ENCODE measurements at places on chromosomes 5 and 9.

DNA sequence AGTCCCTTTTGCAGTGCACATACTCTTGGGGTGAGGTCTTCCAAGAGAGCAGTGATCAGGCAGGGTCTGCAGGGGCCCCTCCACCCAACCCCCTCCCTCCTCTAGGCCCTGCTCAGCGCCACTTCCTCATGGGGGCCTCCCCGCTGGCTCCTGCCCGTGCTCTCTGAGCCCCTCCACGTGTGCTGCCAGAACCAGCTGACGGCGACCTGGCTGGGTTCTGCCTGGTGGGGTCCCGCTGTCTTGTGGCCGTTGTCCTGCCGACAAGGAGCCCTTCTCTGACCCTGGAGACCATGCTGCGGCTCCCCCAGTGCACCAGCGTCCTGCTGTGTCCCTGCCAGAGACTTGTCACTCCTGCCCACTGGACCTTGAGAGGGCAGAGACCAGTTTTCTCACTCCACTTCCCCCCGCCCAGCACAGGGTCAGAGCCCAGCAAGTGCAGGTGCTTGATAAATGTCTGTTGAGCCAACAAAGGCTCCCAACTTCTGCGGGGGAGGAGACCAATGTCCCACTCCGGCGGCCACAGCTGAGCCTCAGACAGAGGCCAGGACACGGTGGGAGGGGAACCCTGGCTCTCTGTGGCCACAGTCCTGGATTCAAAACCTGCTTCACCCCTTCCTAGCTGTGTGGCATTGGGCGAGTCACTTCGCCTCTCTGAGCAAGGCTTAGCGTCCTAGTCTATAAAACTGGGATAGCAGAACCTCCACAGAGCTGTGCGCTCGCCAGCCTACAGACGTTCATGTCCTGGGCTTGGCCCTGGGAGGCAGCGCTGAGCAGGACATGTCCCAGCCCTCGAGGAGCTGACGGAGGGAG is 24.8 kb downstream of the SARDH start:
- no peak for DNase-seq

GRCh38 chr5:126884269-126884819 is 107.4 kb downstream of the LMNB1 start:
- DNase-seq: no peak

- no peak for DNase-seq
Measured at GRCh38 chr5:110105692-110106091, 416.0 kb downstream of the MAN2A1 start.

- DNase-seq: no peak
Measured at GRCh38 chr9:6098431-6098830, 83.0 kb upstream of the RANBP6 start.

- DNase-seq: no peak
Measured at GRCh38 chr5:134963098-134963497, 4.6 kb upstream of the CATSPER3 start.

DNA sequence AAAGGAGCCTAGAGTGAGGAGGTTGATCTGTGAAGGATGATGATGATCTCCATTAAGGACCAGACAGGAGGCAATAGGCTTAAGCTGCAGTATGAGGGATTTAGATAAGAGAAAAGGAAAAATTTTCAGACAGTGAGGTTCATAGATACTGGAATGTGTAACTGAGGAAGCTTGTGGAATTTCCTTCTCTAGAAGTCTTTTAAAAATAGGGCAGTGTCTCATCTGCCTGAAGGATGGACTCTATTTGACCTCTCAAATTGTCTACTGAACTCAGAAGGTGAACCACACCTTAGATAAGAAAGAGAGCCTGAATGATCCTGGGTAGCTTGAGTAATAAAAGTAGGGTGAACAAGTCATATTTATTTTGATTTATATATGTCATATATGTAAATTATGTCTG is 148.2 kb upstream of the CDKN2B start:
- DNase-seq: no peak

DNA sequence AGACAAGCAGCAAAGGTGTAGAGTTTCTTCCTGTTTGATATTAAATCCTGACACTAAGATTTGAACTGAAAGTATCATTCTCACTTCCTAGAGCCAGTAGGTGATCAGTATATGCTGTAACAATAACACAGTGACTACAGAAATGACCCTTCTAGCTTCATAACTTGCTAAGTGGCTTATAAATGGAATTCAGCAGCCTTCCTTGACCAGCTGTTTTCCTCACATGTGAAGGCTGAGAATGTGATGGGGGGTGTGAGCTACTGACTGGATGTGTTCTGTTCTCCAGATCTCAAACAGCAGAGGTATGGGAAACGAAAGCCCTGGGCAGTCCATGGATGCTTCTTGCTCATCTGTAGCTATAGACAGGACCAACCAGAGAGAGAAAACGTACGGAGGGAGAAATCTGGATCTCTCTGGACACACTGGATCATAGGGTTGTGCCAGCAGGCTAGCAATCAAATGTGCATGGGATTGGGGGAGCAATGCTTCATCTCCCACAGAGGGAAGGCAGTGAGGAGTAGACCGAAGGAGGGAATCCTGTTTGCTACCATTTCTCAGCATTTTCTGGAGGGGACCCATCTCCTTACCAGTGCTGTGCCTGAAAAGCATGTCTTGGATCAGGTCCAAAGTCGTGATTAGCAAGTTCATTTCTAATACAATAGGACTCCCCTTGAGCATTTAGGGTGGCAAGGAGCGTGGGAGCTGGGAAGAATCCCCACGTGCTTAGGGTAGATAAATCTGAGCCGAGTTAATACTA is 39.4 kb downstream of the TNFAIP8 start:
- DNase-seq: no peak

DNA sequence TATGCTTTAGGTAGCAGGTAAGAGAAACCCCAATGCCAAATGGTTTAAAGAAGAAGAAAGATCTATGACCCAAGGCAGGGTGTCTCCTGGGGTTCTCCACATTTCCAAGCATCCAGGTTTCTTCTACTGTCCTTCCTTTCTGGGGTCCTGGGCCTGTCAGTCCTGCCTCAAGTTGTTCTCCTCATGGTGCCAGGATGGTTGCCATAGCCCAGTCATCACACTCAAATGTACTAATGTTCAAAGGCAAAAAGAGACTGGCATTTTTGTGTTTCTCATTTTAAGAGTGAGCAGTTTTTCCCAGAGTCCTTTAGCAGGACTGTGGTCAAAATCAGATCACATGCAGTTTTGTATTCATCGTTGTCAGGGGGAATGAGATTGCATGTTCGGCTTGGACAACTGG is 59.9 kb upstream of the BOD1 start:
- DNase-seq: no peak

GRCh38 chr5:76546497-76547102 is 76.6 kb downstream of the F2RL2 start:
- DNase-seq: no peak

DNA sequence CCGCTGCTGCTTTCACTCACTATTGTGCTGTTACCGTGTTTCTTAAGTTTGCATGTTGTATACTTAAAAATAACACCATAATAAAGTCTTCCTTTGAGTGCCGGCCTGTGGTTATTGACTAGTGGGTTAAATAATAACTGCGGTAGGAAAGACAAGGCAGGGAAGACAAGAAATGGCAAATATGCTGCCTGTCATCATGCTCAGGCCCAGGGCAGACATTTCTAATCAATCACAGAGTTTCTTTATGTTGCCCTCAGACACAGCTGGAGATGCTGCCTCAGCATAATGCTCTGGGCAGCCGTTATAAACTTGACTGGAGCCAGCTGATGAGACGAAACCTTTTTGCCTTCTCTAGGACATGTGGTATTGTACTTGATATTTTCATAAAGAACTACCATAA is 215.0 kb downstream of the GAPVD1 start:
- DNase-seq: no peak

GRCh38 chr5:73443829-73444498 is 4.6 kb downstream of the FOXD1 start:
- no peak for DNase-seq

GRCh38 chr9:134768709-134769351 is 111.8 kb upstream of the FCN2 start:
- no peak for DNase-seq

DNA sequence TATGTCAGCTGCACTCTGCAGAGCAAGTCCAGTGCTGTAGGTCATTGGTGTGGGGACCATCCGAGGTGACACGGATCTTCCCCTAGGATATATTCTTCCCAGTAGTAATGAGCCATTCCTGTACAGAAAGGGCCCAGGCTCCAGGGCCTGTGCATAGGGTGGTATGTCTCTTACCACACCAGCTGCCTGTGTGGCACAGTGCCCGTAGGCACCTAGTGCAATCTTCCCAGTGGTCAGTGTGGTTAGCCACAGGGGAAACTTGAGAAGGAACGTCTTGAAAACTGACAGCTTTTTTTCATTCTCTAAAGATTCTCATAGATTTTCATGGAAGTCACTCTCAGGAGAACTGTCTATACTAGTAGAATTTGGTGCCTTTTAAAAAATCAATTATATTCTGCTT is 39.8 kb downstream of the CYSTM1 start:
- no peak for DNase-seq

DNA sequence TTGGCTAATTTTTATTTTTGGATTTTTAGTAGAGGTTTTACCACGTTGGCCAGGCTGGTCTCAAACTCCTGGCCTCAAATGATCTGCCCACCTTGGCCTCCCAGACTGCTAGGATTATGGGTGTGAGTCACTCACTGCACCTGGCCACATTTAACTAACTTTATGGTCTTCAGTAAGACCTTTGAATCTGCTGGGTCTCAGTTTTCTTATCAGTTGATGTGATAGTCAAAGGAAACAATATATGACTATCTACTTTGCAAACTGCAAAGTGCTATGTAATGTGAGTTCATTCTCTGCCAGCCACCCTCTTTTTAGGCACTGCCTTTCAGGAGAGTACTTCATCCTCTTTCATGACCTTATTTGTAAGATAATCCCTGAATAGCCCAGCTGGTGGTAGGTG is 474.7 kb downstream of the PDE4D start:
- no peak for DNase-seq

GRCh38 chr9:17064558-17064957 is 70.3 kb upstream of the CNTLN start:
- DNase-seq: no peak

GRCh38 chr5:94422812-94423211 is 195.6 kb downstream of the KIAA0825 start:
- DNase-seq: no peak

- DNase-seq: no peak
Measured at GRCh38 chr5:171848486-171848885, 62.9 kb downstream of the SMIM23 start.

DNA sequence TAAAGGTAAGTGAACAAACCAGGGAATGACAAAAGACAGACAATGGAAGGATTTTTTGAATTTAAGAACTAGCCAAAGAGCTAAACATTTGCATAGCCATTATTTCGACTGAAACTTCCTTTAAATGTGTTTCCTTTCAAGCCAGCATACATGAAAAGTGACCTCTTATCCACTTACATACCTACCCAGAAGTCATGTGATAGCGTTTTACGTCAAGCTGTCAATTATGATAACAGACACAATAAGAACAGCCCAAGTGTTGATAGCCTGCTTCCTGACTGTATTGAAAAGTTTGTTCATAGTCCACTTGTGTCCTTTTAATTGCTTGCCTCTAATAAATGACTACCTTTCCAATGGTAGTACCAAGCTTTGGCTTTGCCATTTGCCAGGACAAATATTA is 206.0 kb downstream of the NFIB start:
- no peak for DNase-seq

- no peak for DNase-seq
Measured at GRCh38 chr9:134492281-134492691, 149.3 kb upstream of the COL5A1 start.

GRCh38 chr5:172282272-172283019 is 1.1 kb downstream of the UBTD2 start:
- DNase-seq: no peak

DNA sequence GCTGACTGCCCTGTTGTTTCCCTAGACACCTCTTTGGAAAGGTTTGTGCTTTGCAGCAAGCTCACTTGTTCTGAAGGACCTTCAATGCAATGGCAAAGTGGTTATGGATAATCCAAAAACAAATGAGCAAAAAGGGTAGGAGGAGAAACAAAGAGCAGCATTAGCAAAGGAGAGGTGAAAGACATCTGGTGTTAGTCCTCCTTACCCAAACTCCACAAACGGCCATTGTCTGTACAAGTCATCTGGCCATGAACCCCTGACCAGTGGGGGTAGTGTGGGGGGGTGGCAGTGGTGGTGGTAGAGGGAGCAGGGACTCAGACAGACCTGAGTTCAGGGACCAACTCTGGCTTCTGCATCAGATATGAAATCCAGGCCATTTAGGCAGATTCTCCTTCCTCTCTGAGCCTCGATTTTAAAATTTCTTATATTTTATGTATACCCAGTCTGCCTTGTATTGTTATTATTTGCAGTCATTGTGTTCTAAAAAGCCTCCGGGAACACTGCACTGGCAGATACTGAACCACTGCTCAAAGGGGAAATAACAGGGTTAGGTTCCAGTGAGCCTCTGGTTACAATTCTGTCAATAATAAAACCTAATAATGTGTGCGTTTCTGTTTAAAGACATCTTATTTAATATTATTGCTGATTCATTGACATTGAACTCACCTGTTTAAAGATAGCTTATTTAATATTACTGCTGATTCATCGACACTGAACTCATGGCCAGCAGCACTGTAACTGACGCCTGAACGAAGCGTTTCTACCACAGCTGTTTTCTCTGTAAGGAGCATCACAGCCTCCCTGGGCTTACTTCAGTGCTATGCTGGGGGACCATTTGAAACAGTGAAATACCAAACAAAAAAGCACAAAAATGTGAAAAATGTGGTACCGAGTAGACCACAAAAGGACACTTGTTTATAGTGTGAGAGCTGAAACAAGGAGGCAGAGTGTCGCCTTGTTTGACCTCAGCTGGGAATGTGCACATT is 156.0 kb downstream of the SEC61B start:
- DNase-seq: no peak

GRCh38 chr5:2530609-2531008 is 220.9 kb downstream of the IRX2 start:
- DNase-seq: no peak

DNA sequence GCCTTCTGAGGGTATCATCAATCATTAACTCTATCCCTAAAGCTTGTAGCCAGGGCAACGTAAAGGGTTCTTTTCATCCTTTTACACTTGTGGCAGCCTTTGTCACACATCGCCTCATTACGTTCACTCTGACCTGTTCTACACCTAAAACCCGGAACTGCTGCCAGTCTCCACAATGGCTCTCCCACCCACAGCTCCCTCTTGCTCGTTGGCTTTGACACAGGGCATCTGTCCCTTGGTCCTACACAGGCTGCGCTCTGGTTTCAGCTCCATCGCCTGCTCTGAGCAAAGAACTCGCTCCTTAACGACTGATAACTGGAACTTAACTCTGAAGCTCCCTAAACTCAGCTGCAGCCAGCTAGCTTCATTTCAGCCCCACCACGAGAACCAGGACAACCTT is 112.8 kb upstream of the CTNND2 start:
- DNase-seq: no peak

DNA sequence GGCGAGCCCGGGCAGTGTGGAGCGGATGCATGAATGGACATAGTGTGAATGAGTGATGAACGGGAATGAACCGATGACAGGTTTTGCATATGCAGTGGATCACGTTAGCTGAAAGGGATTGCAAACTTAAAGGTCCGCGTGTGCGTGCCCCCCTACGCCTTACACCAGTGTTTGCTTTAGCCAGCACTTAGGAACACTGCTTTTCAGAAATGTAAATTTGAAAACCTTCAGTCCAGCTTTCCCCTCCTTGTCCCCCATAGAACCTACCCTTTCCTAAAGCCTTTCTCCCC is 692 bp downstream of the PSAT1 start:
- DNase-seq: no peak

- no peak for DNase-seq
Measured at GRCh38 chr5:168324859-168325630, 33.6 kb downstream of the WWC1 start.

All from stimulated activated CD8-positive, alpha-beta memory T cell treated with anti-CD3 and anti-CD28 coated beads, Interleukin-4, amount 100 ng/mL, for 4 hours (primary cell).